ENCODE measurements at places on chromosomes 4 and X.
A peak's percentile ranks its signal among the peaks of the same experiment; 100 is the strongest.

DNA sequence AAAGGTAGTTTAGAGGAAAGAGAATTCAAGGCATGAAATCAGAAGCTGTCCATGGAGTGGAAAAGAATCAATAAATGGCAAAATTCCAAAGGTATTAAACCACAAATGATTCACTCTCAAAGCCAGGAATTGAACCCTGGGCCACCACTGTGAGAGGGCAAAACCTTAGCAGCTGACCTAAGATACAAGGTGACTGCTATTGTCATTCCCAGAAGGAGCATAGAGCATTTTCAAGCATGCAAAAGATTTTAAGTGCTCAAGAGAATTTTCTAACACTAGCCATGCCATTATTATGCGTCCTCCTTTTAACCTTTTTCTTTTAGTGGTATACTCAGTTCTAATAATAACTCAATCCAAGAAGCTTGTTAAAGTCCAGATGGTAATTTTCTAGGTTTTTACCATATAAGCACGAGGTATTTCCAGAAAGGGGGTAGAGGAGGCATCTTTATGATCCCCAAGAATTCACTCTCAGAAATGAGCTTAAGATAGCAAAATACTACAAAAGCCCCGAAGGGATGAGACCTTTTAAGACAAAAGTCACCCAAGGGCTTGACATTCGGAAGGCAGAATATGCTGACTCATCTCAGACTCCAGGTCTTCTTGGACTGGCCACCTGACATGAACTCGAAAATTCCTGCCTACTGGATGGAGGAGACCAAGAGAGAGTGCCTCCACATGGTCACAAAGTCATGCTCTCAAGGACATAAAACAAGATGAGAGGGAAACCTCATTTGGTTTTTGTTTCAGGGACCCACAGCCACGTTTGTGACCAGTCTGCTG, 13.8 kb upstream of the PAGE5 start:
- H3K27me3 ChIP-seq: no peaks in the 10 kb centered on the region
- no peak overlapping the region for H3K27ac ChIP-seq
- H3K4me1 ChIP-seq: no peaks in the 10 kb centered on the region
- no peak overlapping the region for H3K4me3 ChIP-seq
- DNase-seq: no peak
- H3K36me3 ChIP-seq: no peaks in the 10 kb centered on the region

GRCh38 chr4:102387552-102388150, 42.4 kb upstream of the SLC39A8 start:
- H3K27me3 ChIP-seq: no peaks in the 10 kb centered on the region
- no peak overlapping the region for H3K4me3 ChIP-seq
- DNase-seq: no peak
- no peaks in the 10 kb centered on the region for H3K4me1 ChIP-seq
- no peak overlapping the region for H3K27ac ChIP-seq

DNA sequence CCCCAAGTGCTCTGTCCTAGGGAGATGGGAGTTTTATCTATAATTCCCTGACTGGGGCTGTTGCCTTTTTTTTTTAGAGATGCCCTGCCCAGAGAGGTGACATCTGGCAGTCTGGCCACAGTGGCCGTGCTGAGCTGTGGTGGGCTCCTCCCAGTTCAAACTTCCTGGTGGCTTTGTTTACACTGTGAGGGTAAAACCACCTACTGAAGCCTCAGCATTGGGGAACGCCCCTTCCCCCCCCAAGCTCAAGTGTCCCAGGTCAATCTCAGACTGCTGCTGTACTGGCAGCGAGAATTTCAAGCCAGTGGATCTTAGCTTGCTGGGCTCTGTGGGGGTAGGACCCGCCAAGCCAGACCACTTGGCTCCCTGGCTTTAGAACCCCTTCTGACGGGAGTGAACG, 38.3 kb upstream of the CBLL2 start:
- no peak overlapping the region for H3K4me3 ChIP-seq
- no peaks in the 10 kb centered on the region for H3K4me1 ChIP-seq
- H3K27me3 ChIP-seq: no peaks in the 10 kb centered on the region
- H3K36me3 ChIP-seq: no peaks in the 10 kb centered on the region

GRCh38 chrX:38893441-38893840, 92.2 kb downstream of the MID1IP1 start:
- DNase-seq: no peak
- H3K4me3 ChIP-seq: no peak overlapping the region
- no peak overlapping the region for H3K27ac ChIP-seq
- no peaks in the 10 kb centered on the region for H3K36me3 ChIP-seq
- H3K4me1 ChIP-seq: no peaks in the 10 kb centered on the region
- no peaks in the 10 kb centered on the region for H3K27me3 ChIP-seq

DNA sequence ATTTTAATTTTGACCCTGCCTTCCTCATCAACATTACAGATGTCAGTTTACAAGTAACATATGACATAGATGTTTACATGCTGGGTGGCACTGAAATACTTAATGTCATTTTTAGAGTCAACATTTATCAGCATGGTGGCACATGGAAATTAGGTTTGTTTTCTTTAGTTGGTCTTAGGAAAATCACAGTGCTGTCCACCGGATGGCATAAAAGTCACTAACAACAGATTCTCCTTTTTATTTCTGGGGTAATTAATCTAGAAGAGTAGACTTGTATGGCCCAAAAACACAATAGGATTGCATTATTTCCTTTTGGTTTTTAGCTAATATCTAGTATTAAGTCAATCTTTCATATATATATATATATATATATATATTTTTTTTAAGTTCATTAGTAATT, 88.6 kb upstream of the HHIP start:
- no peak overlapping the region for H3K4me3 ChIP-seq
- H3K4me1 ChIP-seq: no peaks in the 10 kb centered on the region
- no peak for DNase-seq
- no peaks in the 10 kb centered on the region for H3K36me3 ChIP-seq

DNA sequence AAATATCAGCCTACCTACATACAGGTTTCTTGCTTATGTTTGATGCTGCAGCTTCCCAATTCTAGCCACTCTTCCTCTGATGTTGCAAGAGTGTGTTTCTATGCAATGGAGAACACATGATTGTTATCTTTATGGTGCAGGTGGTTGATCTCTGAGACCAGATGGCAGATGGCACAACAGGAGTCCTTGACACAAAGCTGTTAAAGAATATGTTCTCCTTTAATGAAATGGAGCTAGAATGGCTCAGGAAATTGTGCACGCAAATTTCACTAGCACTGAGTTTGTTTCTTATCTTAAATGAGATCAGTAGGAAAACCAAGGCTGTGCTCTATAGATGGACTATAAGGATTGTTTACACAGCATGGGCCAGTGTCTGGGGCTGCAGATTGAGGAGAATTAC, 29.9 kb upstream of the TTC29 start:
- no peaks in the 10 kb centered on the region for H3K27me3 ChIP-seq
- H3K36me3 ChIP-seq: no peaks in the 10 kb centered on the region

DNA sequence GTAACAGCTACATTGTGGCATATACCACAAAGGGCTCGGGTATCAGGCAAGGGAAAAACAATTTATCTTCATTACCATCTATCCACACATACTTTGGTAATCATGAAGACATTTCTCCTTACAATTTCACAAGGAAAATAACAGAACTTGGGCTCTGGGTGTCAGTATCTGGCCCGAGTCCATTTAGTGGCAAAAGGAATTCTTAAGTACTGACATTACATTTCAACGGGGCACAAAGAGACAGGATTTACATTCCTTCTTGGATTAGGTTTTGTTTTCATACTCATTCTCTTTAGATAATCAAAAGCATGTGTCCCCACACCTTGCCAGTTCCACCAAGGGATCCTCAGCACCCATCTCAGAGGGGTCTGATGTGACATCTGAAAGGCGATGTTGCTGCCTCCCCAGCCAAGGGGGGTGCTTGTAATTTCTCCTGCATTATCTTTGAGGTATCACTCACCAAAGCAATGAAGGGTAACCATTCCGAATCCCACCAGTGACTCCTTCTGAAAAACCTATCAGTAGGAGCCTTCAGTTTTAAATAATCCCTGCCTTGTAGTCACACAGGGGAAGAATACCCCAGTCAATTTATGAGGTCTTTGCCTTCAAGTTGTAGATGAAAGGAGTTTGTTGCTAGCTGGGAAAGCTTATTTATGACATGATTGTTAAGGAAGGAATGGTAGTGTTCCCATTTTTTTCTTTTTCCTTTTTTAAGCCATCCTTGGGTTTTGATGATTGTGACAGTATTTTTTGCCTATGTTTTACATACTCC, 118.6 kb downstream of the PALLD start:
- H3K36me3 ChIP-seq: no peaks in the 10 kb centered on the region
- no peak for DNase-seq
- no peaks in the 10 kb centered on the region for H3K4me1 ChIP-seq
- no peak overlapping the region for H3K4me3 ChIP-seq
- H3K27me3 ChIP-seq: no peaks in the 10 kb centered on the region

DNA sequence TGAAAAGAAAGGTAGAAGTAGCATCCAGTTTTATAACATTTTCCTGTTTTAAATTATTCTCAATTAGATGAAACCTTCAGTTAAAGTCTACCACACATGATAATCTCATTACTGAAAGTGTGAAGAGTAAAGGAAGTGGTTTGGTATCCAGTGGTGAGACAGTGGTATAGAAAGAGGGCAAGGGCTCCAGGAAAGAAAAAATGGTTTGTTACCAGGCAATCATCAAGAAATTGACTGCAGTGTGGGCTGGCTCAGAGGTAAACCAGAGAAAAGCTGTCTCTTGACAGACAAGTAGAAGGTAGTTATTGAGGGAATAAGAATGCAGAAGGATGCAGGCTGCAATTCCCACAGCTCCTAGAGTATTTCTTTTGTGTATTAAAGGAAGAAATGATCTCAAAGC, 406.2 kb downstream of the TLL1 start:
- H3K36me3 ChIP-seq: no peaks in the 10 kb centered on the region
- H3K4me1 ChIP-seq: no peaks in the 10 kb centered on the region
- no peak overlapping the region for H3K27ac ChIP-seq
- no peak overlapping the region for H3K4me3 ChIP-seq
- DNase-seq: no peak
- H3K27me3 ChIP-seq: no peaks in the 10 kb centered on the region

- H3K4me3 ChIP-seq: no peak overlapping the region
- H3K4me1 ChIP-seq: no peaks in the 10 kb centered on the region
- no peaks in the 10 kb centered on the region for H3K36me3 ChIP-seq
- H3K27me3 ChIP-seq: no peaks in the 10 kb centered on the region
- no peak overlapping the region for H3K27ac ChIP-seq
Observed at GRCh38 chrX:112521676-112522075, 158.1 kb downstream of the LHFPL1 start.

DNA sequence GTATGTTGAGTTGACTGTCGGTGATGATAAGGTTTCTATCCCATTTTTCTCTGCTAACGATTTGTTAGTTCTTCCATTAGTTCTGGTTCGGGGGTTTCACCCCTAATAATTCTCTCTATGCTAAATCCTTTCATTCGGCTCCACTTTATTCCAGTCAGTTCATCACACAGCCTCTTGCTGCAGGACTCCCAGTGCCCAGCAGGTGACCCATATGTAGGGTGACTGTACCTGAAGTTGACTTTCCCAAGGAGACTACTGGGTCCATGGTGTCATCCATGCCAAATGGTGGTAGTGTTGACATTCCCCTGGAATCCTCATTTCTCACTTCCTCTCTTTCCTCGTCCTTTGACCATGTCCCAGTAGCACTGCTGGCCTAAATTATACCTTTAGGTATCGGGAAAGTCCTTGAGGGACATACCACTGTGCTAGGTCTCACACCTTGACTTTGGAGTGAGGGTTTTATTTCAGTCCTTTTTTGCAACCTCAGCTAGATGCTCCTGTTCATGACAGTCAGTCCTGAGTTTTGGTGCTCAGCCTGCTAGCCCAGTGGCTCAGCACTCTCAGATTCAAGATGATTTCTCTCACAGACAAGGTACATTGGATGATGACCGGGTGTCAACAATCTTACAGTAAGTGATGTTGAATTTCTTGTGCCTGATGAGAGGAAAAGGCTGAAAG, 105.1 kb upstream of the ARHGAP24 start:
- no peak overlapping the region for H3K4me3 ChIP-seq
- H3K36me3 ChIP-seq: no peaks in the 10 kb centered on the region
- no peaks in the 10 kb centered on the region for H3K27me3 ChIP-seq
- H3K4me1 ChIP-seq: no peaks in the 10 kb centered on the region

- peaks cover 4% of the 10 kb centered on the region for H3K36me3 ChIP-seq
- peaks cover 5% of the 10 kb centered on the region for H3K4me1 ChIP-seq
- peak overlapping the region; percentile 92 for H3K4me3 ChIP-seq
- no peak for DNase-seq
Observed at GRCh38 chr4:165325732-165326512, 1.5 kb upstream of the MSMO1 start.

- peak overlapping the region; percentile 75 for H3K27ac ChIP-seq
- peaks cover 12% of the 10 kb centered on the region for H3K4me1 ChIP-seq
- H3K27me3 ChIP-seq: no peaks in the 10 kb centered on the region
- no peak for DNase-seq
- peak overlapping the region; percentile 55 for H3K4me3 ChIP-seq
- no peaks in the 10 kb centered on the region for H3K36me3 ChIP-seq
Observed at GRCh38 chr4:113979905-113980615, 613 bp upstream of the ARSJ start.

DNA sequence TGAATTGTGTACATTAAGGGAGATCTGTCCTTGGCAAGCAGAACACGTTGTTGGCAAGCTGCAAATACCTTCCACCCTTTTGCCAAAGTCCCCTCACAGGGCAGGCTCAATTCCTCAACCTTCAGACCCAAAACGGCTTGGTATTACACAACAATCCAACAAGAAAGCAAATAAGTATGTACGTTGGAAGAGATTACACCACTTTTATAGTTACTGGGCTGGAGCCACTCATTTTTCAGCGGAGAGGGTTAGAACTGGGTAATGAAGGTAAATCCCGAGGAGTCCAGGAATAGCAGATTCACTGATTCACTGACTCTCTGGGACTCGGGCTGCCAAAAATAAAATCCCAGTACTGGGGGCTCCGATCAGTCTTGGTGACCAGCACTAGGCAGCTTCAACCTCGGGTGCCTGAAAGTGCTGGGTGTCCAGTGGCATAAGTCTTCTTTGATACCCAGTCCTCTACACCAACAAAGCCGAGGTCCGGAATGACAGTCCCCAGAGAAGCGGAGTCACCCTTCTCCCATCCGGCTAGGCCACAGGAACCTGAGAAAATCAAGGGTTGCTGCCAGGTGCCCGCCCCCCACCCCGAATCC, 587 bp downstream of the TIMM8A start:
- H3K36me3 ChIP-seq: no peaks in the 10 kb centered on the region
- H3K4me3 ChIP-seq: peak overlapping the region; percentile 68
- no peak for DNase-seq
- no peaks in the 10 kb centered on the region for H3K4me1 ChIP-seq
- peak overlapping the region; percentile 80 for H3K27ac ChIP-seq

DNA sequence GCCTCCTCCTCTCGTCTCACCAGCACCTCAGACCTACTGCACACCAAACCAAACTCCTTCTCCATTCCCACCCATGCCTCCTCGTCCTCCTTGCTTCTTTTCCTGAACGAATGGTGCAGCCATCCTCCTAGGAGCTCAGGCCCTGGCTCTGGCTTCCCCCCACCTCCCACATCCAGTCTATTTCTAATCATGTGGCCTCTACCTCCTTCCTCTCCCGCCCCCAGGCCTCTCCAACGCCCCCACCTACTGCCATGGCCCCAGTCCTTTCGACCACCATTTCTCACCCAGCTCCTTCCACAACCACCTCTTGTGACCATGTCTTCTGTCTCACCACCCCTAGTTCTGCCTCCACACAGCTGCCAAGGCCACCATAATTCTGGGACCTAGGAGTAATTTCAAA, 127.1 kb downstream of the PJA1 start:
- H3K4me1 ChIP-seq: no peaks in the 10 kb centered on the region
- no peaks in the 10 kb centered on the region for H3K36me3 ChIP-seq
- DNase-seq: no peak
- H3K4me3 ChIP-seq: no peak overlapping the region

Measured in upper lobe of right lung (tissue), 1 donor.